Amniotic epithelial cell (primary cell): ENCODE measurements at places on chromosomes 12 and 14.

- no peak for DNase-seq
These were observed 491.8 kb downstream of the NPAS3 start for GRCh38 chr14:33430414-33431035.

DNA sequence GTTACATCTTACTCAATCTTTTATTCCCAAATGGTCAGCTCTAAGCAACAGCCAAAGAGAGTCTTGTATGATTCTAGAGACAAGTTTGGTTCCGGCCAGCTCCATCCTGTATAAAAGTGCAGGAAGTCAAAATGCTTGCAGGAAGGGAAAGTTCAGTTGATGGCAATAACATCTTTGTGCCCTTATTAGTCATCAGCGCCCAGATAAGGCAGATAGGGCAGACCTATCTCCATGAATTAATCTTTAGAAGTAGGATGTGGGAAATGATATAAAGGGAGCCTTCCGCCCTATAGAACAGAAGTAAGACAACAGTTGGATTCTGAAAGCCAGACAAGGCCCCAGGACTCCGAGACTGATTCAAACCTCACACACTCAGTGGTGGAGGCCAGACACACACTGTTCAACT lies 6.4 kb downstream of the GNS start:
- DNase-seq = peak; percentile 61

DNA sequence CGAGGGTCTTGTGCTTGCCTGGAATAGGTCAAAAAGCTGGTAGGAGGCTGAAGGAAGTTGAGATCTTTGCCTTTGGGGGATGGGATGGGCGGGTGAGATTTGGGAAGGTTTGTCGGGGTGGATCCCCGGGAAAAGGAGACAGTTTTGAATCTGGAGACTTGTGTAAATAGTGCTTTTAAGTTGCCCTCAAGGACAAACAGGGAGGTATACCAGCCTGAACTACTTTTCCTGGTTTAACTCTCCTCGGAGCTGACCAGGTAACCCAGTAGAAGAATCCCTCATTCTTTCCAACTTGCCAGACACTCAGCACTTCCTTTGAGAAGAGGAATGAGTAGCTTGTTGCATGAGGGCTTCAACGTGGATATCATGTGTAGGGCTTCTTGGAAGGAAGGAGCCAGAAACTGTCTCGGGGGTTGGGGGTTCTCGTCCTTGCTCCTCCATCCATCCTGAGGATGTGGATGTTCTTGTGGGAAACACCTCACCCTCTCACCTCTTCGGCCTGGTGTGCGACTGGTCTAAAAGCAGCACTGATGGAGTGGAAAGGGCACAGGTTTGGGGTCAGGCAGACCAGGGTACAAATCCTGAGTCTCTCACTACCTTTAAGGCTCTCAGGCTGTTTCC lies 1.9 kb downstream of the TEAD4 start:
- no peak for DNase-seq

- no peak for DNase-seq
These were observed 10.9 kb upstream of the ZNF740 start for GRCh38 chr12:53169644-53170043.

DNA sequence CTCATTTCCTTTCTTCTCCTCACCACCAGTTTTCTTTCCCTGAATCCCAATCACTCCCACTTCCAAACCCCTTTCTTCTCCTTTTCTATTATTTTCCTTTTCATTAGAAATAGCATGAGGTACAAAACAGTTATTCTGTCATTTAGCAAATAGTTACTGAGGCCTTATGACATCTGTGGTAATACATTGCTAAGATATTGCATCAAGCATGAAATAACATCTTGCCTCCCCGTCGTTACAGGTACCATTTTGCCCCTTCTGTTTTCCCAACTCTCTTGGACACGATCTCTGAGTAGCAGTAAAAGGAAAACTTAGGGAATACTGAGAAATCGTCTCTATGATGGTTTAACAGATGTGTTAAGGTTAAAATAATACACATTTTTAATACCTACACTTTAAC lies 175.8 kb upstream of the SOX5 start:
- no peak for DNase-seq

GRCh38 chr12:32615441-32615840 lies 63.7 kb upstream of the DNM1L start:
- no peak for DNase-seq

GRCh38 chr12:28497889-28498411 lies 307.7 kb downstream of the CCDC91 start:
- DNase-seq = peak; percentile 39

- DNase-seq = peak; percentile 54
These were observed 160.6 kb upstream of the HMGA2 start for GRCh38 chr12:65663648-65664047.

GRCh38 chr12:122969676-122970075 lies 3.4 kb upstream of the ABCB9 start:
- DNase-seq = no peak

DNA sequence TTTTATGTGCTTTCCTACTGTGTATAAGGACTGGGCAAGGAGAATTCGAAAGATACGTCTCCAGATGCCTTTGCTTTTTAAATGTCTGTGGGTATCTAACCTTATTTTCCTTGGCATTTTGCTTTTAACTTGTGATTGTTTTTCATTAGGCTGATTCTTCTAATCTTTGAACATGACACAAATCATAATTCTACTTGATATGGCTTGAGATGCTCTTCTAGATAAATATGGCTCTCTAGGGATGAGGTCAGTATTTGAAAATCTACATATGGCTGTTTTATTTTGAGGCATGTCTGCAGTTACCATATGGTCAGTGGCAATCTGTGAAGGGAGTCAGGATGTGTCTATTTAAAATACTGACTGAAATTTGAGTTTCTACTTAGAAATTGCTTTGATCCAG lies 139.2 kb downstream of the SLC2A13 start:
- no peak for DNase-seq

DNA sequence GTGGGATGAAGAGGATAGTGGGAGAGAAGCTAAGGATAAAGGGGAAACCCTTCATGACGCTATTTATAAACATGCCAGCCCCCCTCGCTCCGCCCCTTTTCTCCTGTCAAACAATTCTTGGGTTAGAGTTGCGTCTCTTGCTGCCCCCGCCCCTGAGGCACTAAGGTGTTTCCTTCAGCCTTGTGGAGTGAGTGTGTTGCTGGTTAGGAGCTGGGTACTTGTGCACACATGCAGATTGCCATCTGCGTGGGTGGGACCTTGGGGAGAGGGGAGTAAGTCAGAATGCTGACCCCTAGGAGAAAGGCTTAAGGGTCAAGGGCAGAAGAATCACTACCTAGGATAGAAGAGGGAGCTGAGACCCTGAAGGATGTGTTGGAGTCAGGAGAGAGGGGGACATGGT lies 5.4 kb downstream of the FOXJ2 start:
- DNase-seq = no peak

- DNase-seq = no peak
These were observed 12.6 kb upstream of the EDDM3A start for GRCh38 chr14:20732979-20733635.

GRCh38 chr14:28467611-28468010 lies 299.0 kb upstream of the FOXG1 start:
- no peak for DNase-seq
